ENCODE measurements at places on chromosomes 5 and 9.
A peak's percentile ranks its signal among the peaks of the same experiment; 100 is the strongest.

DNA sequence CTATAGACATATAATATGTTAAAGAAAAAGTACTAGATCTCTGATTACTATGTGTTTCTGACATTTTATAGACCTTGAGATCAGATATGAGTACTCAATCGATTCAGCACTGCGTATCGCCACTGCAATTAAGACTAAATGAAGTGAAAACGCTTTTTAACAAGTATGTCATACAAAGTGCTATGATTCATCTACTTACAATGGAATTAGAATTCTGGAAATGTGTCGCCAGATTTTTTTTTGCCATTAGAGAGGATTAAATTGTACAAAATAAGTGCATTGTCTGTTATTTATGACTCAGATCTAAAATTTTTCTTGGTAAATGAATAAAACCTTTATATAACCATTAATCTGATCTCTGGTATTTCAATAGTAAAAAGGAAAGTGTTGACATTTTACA lies 20.0 kb upstream of the AGGF1 start:
- DNase-seq: no peak

DNA sequence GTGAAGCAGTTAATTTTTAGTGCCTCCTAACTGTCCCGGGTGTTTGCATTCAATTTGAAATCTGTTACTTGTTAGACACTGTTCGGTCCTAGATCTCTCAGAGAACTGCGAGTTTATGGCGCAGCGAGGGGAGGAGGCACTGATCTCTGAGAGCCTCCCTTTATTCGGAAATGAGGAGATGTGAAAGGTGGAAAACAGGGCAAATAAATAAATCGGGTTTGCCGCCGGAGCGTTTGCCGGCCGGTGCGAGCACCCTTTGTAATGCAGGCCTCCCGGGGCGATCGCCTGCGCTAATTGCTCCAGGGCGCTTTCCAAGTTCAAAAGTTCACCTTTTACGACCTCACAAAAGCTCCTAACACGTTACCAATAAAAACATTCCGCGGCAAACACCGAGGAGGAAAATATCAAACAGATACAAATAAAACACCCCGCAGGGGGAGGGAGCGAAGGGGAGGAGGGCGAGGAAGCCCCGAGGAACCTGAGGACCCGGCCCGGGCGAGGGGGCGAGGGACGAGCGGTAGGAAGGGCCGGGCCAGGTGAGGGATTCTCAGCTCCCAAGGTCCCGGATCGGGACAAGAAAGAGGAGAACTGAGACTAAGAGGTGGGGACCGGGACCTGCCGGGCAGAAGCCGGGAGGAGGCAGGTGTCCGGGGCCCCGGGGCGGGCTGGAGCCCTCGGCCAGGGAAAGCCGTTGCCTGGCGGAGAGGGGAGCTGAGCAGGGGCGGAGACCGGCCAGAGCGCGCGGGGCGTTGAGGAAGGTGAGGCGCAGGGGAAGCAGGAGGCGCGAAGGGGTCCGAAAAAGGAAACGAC lies 1.4 kb downstream of the NR6A1 start:
- no peak for DNase-seq

GRCh38 chr9:85723215-85723614 lies 18.5 kb downstream of the AGTPBP1 start:
- DNase-seq: peak; percentile 33

DNA sequence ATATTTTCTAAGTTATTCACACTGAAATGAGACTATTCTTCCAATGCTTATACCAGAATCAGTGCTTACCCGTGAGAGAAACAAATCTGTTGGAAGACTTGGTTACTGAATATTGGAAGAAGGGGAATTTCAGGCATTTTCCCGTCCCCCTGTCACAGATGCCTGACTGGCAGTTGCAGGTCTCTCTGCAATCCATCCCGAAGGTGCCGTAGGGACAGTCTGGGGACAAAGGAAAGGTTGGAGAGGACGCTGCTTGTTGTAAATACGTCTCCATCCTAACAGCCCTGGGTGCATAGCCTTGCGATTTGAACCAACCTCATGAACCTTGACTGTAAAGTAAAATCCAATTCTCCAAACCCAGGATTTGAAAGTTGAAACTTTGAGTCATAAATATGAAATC lies 3.5 kb downstream of the ESM1 start:
- no peak for DNase-seq

- DNase-seq: peak; percentile 27
These were observed 34.4 kb upstream of the SLC6A3 start for GRCh38 chr5:1479581-1480188.

- DNase-seq: no peak
These were observed 92.5 kb upstream of the TAS2R1 start for GRCh38 chr5:9722601-9723180.

- DNase-seq: no peak
These were observed 32.4 kb downstream of the MUSK start for GRCh38 chr9:110700953-110701352.

DNA sequence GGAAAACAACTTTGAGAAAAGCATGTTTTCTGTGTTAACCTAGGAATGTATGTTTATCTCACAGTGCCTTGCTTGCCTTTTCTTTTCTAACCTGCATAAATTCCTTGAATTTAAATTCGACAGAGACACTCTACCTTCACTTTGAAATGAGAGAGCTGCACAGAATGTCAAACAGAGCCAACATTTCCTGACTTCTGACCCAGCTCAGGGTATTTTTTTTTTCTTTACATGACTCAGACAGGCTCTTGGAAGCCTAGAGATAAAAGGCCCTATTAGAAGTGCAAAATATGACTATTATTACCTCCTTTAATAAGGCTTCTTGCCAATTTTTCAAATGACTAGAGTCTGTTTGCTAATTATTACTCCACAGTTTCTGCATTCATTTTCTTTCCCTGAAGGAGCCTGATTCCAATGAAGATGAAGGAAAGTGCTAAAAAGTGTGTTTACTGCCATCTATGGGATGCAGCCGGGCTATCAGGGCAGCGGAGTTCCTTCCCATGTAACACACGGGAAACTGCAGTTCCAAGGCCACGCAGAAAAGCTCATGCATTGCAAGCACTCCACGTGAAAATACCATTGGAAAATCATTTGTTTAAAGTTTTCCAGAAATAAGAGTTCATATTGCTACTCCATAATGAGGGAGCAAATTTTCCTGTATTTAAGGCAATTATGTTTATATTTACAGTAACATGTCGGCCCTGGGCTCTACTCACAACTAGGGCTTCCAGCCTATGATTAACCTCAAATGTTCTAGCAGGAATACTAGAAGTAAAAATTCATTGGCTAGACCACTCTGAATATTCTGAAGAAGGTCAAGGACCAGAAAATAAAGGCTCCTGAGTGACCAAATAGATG lies 485.6 kb downstream of the ZSWIM6 start:
- peak; percentile 4 for DNase-seq

- DNase-seq: no peak
These were observed 296.7 kb upstream of the PANK3 start for GRCh38 chr5:168875832-168876231.

DNA sequence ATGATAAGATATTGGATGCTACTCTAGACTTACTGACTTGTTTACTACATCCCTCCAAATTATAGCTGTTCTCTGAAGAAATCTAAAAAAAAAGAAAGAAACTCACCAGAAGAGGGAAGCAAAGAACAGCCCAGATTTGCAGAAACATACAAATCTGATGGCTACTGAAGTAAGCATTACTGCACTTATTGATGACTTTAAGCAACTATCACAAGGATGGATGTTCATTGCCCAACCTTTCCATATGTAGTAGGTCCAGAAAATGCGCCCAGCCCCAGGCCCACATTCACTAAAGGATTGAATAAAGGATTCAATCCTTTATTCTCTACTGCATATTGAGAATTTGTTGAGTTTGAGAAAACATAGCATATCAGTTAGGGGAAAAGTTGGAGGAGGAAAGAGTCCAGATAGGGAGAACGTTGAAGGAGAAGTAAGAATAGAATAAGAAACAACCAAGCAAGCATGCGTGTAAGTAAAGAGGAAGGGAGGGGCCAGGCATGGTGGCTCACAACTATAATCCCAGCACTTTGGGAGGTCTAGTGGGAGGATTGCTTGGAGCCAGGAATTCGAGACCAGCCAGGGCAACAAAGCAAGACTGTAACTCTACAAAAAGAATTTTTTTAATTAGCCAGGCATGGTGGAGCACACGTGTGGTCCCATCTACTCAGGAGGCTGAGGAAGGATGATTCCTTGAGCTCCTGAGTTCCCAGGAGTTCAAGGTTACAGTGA lies 33.8 kb upstream of the DTWD2 start:
- DNase-seq: no peak

GRCh38 chr5:132456987-132457361 lies 33.6 kb downstream of the IRF1 start:
- no peak for DNase-seq

DNA sequence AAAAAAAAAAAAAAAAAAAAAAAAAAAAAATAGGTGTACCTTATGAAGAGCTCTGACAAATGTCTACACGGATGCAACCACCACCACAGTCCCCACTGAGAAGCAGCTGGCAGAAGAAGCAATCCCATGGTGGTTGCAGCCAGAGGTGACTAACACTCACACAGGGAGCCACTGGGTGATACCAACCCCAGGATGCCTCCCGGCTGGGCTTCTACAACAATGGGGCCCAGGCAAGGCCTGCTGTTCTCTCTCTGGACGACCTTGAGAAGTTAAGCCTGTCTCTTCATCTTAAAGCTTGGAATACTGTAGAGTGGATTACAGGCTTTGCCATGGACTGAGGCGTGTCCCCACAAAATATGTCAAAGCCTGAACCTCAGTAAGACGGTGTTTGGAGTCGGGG lies 104.1 kb downstream of the ROR2 start:
- DNase-seq: no peak

DNA sequence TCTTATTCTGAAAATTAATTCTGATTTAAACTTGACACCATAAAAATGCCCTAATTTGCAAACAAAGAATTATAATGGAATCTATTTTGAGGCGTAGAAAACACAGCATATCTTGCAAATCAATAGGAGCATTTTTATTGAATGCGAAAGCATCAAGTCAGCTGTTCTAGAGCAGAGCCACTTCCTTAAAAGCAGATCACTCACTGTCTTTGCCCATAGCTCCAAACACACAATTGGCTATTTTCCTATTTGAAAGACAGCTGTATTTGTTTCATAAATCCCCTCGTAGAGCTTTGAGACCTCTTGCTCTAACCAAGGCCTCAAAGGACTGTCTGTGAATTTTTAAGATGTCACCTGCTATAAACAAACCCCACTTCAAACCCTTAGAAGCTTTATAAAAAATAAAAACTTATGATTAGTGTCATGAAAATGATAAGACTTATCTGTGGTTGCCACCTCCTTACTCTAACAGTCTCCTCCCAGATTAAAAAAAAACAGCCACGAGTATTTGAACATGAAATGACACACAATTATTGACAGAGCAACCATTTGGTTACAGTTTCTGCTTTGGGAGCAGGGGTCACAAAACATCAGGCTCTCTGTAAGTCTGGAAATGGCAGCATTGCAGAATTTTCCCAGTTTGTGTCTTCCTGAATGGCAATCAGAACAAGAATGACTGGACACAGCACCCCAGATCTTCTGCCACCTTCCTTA lies 75.6 kb upstream of the RASEF start:
- DNase-seq: no peak

DNA sequence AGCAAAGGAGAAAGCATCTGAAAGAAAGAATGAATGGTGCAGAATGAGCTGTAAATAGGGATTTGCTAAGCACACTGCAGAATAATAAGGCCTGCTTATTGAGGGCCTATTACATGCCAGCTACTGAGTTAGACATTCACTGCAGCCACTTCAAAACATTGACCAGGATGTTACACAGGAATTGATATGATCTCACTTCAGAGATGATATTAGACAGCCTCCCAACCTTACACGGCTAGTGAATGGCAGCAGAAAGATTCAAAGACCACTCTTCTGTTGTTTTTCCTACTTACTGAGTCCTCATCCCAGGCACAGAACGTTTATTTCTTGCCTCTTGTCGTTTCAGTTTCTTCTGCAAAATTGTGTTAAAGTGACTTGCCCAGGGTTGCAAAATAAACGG lies 1209.9 kb upstream of the WWC1 start:
- no peak for DNase-seq

DNA sequence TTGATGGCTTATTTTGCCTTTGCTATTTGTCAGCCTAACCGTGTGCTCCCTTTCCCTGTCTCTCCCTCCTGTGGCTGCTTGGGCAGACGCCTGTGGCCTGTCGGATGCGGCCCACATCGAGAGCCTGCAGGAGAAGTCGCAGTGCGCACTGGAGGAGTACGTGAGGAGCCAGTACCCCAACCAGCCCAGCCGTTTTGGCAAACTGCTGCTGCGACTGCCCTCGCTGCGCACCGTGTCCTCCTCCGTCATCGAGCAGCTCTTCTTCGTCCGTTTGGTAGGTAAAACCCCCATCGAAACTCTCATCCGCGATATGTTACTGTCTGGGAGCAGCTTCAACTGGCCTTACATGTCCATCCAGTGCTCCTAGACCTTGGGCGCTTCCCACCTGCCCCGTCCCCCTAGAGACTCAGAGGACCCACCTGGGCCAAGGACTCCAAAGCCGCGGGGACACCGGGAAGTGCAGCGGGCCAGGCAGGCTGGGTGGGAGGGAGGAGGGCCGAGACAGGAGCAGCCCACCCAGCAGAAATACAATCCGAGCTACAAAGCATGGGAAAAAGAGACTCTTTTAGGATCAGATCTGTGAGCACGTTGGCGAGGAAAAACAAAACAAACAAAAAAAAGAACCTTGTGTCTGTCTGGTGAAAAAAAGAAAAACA lies 10.6 kb downstream of the NR2F1 start:
- no peak for DNase-seq

DNA sequence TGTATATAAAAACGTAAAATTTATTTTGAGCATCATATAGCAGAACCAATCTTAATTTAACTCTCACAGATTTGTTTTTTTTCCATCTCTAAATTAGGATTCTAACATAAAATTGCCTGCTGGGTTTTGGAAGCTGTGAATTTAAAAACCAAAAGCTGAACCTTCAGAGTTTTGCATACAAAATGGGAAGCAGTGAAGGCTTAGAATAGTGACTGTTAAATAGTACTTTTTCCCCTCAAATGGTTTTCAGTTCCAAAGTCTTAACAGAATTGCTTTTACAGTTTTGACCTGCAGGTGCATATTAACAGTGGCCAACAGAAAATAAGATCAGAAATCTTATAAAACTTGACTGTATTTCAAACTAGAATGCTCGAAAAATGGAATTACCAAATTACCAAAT lies 55.1 kb upstream of the LVRN start:
- no peak for DNase-seq

DNA sequence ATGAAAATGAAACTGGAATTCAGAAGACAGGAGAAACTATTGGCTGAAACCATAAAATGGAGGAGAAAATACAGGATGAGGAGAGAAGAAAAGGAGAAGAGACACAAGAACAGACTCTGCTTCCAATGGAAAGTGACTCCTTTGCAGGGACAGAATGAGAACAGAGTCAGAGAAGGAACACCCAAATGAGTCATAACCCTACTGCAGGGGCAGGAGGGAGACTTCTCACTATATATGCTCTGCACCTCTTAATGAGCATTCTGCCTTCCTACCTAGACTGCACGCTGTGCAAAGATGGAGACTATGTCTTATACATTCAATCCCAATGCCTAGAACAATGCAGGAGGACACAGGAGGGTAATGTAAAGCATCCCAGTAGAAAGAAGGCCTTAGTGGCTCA lies 2.1 kb downstream of the SAXO1 start:
- no peak for DNase-seq

GRCh38 chr5:63398346-63398745 lies 563.9 kb downstream of the HTR1A start:
- DNase-seq: no peak

Measured in amygdala (tissue), 56 donors.